Jurkat, Clone E6-1 (cell line): ENCODE measurements at places on chromosomes 7 and 10.

GRCh38 chr10:1159131-1160061, 103.2 kb downstream of the WDR37 start:
- no peak for DNase-seq

GRCh38 chr10:28496017-28496416, 36.9 kb upstream of the WAC start:
- no peak for DNase-seq

DNA sequence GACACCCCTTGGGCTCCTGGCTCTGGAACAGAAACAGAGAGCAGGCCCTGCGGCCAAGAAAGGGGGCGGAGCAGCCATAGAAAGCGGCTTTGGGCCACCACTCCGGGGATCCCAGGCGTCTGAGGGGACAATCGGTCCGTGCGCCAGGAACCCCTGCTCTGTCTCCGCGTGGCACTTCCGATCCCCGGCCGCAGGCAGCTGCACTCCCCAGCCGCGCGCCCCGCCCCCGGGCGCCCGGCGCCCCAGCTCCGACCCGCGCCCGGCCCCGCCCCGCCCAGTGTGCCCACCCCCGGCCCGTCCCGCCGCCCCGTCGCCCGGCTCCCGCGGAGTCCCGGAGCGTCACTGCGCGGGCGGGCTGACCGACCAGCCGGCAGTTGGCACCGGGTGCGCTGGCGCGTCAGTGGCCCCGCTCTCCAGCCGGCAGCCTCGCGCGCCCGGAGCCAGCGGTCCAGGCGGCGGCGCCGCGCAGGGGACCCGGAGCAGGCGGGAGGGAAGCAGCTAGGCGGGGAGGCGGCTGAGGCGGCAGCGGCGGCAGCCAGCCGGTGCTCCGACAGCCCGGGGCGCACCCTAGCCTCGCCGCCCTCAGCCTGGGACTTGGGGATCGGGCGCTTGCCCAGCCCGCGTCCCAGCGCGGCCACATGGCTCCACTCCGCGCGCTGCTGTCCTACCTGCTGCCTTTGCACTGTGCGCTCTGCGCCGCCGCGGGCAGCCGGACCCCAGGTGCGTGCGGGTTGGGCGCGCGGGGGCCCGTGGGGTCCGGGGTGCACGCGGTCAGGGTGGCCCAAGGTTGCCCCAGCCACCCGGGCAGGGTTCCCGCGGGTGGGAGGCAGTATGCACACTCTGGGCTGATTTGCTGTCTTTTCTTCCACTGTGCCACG, at the start of gene ADAMTS14:
TSS of gene ADAMTS14 (plus strand) at position 342 of the 878 bp plus-strand sequence. CDS start at position 639, 297 bp downstream.
- no peak for DNase-seq

DNA sequence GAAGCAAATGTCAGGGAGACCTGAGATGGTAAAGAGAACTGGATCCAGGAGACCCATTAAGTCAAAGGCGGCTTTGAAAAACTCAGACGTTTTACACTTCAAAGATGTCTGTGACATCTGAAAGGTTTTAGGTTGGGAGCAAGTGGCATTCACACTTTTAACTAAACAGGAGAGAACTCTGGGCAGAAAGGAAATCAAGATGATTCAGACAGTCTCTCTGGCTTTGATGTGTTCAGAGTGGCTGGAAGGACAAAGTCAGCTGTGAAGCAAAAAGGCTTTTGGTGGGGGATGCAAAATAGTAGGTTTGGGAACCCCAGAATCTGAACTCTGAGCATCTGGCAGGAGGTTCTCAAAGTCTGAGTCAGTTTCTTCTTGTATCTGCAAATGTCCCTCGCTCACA, 66.6 kb downstream of the PRKCQ start:
- peak; percentile 79 for DNase-seq

DNA sequence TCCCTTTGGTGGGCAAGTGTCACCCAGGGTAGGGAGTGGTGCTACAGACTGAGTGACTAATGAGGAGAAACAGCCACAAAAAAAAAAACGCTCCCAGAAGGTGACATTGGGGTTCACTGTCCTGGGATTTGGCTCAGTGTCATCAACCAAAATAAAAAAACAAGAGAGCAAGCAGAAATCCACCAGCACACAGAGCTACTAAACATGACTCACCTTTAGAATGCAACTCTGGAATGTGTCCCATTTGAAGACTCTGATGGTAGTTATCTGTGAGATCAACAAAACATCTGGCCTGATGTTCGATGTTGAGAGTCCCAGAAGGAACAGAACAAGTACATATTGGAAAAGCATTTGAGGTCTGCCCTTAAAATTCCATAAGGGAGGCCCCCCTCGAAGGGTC, 200.3 kb upstream of the LYZL2 start:
- no peak for DNase-seq

- DNase-seq: no peak
Measured at GRCh38 chr7:33903791-33904680, 1.3 kb upstream of the BMPER start.

DNA sequence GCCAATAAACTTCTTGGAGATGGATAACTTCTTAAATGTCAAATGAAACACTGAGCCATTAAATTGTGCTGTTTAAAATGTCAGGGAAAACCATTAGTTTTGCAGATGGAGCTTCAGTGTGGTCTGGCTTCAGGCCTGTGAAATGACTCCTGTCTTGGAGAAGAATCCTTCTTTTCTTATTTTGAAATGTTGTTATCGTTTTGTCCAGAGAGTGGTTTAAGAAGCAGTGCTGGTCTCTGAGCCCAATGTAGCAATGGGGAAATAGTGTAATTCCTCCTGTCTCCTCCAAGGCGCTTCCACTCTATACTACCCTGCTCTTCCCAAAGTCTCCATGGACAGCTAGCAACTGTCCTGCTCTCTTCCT, 177.6 kb downstream of the REEP3 start:
- no peak for DNase-seq

- DNase-seq: no peak
Measured at GRCh38 chr10:131514454-131514853, 202.9 kb upstream of the TCERG1L start.

- no peak for DNase-seq
Measured at GRCh38 chr7:30789334-30789711, 18.1 kb downstream of the MINDY4 start.

DNA sequence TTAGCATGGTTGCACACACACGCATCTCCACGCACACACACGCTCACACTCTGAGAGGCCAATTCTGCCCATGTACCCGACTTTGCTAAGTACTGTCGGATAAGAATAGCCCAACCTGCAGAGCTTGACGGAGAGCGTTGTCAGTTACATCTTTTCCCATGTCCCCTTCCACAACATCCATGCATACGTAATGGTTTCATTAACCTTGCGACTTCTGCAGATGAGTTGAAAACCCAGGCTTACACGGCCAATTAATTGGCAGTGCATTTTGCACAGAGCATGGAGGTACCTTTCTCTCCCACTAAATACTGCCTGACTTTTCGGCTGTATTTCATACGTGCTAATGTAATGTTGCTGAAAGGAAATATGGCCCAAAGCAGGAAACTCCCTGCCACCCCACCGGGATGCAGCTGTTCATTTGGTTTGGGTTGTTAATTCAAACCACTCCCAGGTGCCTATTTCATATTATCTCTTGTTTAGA, 291.2 kb upstream of the HABP2 start:
- peak; percentile 11 for DNase-seq

DNA sequence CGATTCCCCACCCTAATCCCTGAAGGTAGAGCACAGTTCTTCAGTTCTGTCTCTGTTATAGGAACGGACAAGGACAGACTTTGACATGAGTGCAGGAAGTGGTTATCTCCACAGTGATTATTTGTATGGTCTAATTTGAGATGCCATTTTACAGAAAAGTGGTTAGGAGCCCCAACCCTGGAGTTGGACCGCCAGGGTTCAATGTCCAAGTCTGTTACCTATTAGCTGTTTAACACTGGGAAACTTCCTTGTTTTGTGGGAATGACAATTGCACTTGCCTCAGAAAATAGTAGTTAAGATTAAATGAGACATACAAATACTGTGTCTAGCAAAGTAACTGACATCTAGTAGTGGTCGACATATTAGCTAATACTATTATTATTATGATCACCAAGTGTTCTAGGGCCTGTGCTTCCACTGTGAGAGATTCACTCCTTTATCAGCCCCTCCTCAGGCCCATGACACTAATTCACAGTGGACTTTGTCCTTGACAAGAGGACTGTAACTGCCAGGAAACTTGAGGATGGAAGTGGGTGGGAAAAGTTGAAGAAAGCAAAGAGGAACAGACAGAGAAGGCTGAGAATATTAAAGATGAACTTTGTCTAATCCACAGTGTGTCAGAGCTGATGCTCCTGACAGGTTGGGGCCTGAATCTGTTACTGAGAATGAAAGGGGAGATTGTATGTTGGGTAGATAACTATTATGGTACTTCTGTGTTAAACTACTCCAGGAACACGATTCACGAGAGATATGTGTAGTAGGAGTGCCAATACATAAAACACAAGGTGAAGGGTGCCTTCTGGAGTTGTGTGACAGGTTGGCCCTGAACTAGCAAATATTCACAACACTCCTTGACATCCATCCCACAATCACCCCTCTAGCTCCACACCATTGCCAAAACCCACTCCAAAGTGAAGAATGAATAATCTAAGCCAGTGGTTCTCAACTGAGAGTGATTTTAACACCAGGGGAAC, 66.4 kb downstream of the TAC1 start:
- DNase-seq: no peak

- DNase-seq: no peak
Measured at GRCh38 chr7:50652400-50653125, 87.4 kb upstream of the DDC start.

DNA sequence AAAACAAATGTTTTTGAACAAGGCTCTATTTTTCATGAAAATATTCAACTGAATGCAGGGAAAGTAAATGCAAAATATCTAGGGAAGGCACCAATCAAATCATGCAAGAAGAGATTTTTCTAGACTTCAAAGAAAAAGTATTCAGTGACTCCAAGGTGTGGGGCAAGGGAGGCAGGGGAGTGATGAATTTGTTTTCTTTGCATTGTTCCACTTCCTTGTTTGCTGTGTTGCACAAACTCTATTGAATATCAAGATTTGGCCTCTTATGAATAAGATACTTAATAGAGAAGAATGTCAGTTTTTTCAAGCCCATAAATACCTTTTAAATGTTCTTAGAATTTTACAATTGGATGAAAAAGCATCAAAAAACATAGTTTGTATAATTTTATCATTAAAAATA, 26.4 kb downstream of the STEAP1 start:
- no peak for DNase-seq

DNA sequence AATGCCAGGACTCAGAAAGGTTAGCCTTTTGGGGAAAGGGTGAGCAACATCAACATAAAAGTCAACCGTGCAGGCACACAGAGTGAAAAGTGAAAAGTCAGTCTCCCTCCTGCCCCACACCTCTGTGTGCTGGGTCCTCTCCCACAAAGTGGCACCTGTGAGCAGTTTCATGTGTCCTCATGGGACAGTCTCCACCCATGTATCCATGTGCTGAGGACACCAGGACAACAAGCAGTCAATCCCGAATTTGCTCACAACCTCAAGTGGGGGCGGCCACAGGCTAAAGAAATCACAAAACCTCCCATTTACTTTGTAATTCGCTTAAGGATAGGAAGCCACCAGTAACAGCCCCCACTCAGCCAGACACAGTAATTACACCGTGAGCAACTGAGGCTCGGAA, 97.4 kb downstream of the ARHGAP22 start:
- DNase-seq: no peak

GRCh38 chr7:94382132-94382531, 12.6 kb upstream of the COL1A2 start:
- no peak for DNase-seq
